ENCODE measurements at places on chromosomes 7 and 10. TPM values are rescaled to one million over a fixed set of nuclear protein-coding genes. Genes with fewer than 3 reads are reported as not detected.

TMEM213 gene
- total RNA-seq: not detected

TEX36 gene
- total RNA-seq: not detected

SUN3 gene
- not detected for total RNA-seq

PRTFDC1 gene
- 0.46 TPM for total RNA-seq

DNA sequence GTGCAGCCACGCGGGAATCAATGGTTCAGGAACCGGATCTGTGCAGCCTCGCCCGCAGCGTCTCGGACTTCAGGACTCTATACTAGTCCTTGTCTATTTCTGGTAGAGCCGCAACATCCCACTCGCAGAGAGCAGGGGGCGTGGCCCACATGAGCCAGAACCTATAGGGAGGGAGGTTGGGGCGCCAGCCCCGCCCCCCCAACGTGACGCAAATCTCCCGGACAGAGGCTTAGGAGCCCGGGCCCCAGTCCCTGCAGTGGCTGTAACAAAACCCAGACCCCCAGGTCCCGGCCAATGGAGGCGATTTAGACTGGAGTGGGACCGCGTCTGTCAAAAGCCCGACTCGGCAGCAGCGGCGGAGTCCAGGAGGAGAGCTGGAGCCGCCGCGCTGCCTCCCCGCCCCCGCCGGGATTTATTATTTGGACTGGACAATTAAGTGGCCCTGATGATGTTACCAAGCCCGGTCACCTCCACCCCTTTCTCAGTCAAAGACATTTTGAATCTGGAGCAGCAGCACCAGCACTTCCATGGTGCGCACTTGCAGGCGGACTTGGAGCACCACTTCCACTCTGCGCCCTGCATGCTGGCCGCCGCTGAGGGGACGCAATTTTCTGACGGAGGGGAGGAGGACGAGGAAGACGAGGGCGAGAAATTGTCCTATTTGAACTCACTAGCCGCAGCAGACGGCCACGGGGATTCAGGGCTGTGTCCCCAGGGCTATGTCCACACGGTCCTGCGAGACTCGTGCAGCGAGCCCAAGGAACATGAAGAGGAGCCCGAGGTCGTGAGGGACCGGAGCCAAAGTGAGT, at the start of gene NKX2-3:
NKX2-3 (plus strand) TSS at position 256 of the 809 bp plus-strand sequence; CDS start at position 446, 190 bp downstream.
- DNase-seq: no peak

GRCh38 chr10:109025172-109025571, 898.1 kb downstream of the XPNPEP1 start:
- DNase-seq: no peak

GRCh38 chr7:140061607-140061930, 1.2 kb downstream of the PARP12 start:
- no peak for DNase-seq

DNA sequence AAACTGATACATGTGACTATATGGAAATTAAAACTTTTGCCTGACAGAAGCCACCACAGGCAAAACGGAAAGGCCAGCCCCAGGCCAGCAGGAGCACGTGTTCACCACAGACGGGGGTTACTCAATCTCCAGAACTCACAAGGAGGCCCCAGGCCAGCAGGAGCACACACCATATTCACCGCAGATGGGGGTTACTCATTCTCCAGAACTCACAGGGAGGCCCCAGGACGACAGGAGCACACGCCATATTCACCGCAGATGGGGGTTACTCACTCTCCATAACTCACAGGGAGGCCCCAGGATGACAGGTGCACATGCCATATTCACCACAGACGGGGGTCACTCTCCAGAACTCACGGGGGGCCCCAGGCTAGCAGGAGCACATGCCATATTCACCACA, 61.5 kb downstream of the NKX6-2 start:
- no peak for DNase-seq

DNA sequence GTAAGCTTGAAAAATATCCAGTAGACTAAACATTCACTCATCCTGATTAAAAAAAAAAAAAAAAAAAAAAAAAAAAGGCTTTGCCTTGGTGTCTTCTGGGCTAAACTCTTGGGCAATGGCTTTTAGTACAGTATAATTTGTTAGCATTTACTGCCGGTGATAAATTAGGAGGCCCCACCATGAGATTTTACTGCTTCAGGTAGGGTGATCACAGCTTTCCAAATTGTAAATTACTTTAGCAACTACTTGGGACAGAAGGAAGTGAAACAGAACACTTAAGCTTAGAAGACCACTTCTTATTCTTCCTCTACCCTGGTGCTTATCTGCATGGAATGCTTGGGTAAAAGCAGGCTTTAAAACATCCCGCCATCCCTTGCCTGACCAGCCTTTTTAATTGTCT, 152.1 kb downstream of the HIBADH start:
- no peak for DNase-seq
